ENCODE measurements at places on chromosomes 11 and 22. TPM values are rescaled to one million over a fixed set of nuclear protein-coding genes. Genes with fewer than 3 reads are reported as not detected.

The KCNK7 gene
- 3.1 TPM for total RNA-seq

The MMP8 gene
- total RNA-seq, result 120 TPM

The NXPE4 gene
- total RNA-seq, result not detected

The SCUBE1 gene
- 40.0 TPM for total RNA-seq

The RCOR2 gene
- 0.26 TPM for total RNA-seq

The APOL3 gene
- 95.1 TPM for total RNA-seq

The NCR3LG1 gene
- total RNA-seq, result 1.7 TPM

DNA sequence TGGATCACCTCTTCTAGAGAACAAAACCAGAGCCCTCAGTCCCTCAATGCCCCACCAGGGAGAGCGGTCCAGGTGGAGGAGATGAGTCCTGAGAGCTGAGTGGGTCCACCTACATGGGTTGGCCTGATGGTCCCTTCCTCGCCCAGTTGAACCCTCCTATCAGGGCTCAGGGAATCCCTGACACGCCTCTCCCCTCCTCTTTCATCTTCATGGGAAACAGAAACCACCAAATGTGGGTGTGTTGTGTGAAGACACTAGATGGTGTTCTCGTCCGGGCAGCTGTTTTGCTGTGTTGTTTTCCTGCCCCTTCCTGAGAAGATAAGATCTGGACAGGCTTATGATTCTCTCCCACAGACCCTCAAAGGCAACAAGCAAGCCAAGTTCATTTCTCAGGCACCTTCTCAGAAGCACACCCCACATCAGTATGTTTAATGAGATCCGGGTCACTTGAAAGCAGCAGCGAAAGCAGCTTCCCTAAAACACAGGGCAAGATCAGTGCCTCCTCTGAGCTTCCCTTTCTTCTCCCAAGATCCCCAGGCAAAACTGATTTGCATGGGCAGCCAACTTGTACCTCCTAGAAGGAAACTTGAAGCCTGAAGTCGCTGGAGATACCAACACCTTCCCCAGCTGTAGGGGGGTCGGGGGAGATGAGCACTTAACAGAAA is 35.3 kb upstream of the POU2AF1 start:
- H3K27ac ChIP-seq, result peak overlapping the region; percentile 86
- no peak for DNase-seq
- no peak overlapping the region for H3K4me3 ChIP-seq
- peaks cover 20% of the 10 kb centered on the region for H3K4me1 ChIP-seq
- no peaks in the 10 kb centered on the region for H3K27me3 ChIP-seq

DNA sequence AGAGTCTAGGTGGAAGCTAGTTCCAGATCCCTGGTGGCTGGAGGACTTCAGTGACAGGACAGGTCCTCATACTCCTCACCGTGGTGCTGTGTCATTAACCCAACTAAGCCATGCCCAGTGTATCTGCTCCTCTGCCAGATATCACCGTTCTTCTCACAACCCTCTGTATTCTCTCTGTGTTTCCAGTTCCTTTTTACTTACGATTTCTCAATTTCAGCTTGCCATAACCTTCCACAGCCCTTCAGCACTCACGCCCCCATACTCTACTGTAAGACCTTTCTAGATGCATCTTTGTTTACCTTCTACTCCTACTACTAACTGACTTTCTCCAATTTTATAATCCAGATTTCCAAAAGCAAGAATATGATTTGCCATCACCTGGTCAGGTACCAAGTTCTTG is 26.1 kb upstream of the RIC3 start:
- H3K4me1 ChIP-seq, result no peaks in the 10 kb centered on the region
- no peaks in the 10 kb centered on the region for H3K27me3 ChIP-seq
- DNase-seq, result no peak

DNA sequence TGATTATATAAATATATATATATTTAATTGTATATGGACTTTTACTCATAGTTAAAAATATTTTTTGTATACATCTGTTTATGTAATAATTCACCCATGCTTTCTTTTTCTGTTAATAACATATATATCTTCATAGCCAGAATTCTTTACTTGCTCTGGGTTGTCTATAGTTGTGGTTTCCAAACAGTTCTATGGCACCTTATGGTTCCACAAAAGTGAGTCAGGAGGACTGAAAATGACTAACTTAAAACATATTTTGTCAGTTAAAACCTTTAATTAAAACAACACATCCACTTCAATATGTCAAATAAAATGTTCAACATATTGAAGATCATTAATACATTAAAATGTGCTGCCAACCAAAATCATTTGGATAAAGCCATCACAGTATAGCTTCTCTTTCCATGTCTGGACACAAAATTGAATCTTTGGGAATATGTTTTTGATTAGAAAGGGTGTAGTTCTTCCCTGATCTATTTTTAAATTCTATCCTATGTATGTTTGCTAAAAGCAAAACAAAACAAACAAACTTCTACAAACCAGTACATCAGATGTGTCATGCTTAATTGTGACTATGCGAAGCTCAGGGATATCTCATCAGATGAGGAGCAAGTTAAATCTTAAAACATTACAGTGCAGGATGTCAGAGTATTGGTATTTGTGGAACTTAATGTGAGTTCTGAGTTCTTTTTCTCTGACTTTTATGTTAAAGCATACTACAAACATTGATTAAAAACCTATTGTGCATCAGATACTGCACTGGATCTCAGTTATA is 1488.4 kb upstream of the TENM4 start:
- DNase-seq, result no peak
- no peak overlapping the region for H3K4me3 ChIP-seq
- H3K36me3 ChIP-seq, result no peaks in the 10 kb centered on the region
- no peaks in the 10 kb centered on the region for H3K27me3 ChIP-seq

DNA sequence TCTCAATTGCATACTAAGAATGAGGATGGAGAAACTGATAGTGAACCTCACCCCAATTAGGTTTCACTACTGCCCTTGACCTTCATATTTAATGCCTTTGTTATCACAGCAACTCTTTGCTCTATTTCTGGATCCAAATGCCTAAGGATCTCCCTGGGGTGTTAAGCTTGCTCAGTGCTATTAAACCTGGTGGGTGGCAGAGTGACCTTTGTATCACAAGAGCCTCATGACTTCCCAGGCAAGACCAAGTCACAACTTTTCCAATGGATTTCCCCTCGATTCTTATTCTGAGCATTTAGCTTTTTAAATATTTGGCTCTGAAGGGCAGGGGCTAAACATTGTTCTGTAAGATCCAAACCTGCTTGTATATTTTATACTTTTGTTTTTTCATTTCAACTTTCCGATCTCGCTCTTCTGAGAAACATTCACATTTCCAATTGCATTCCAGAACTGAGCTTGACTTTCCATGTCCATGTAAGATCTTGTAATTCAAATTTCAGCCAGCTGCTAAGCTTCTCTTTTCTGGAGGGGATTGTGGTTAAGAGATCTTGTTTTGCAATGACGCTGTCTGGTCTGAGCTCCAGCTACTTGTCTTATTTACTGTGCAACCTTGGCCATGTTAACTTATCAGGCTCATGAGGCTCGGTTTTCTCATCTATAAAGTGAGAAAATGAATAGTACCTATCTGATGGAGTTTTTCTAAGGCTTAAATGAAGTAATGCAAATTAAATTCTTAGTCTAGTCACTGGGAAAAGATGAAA is 6.4 kb upstream of the EHF start:
- H3K4me1 ChIP-seq, result peaks cover 21% of the 10 kb centered on the region
- H3K27ac ChIP-seq, result no peak overlapping the region
- H3K36me3 ChIP-seq, result no peaks in the 10 kb centered on the region
- no peak for DNase-seq

GRCh38 chr22:23236440-23237184 is 56.3 kb downstream of the BCR start:
- H3K4me1 ChIP-seq, result peaks cover 61% of the 10 kb centered on the region
- no peaks in the 10 kb centered on the region for H3K36me3 ChIP-seq
- DNase-seq, result no peak
- no peaks in the 10 kb centered on the region for H3K27me3 ChIP-seq
- no peak overlapping the region for H3K27ac ChIP-seq
- no peak overlapping the region for H3K4me3 ChIP-seq

DNA sequence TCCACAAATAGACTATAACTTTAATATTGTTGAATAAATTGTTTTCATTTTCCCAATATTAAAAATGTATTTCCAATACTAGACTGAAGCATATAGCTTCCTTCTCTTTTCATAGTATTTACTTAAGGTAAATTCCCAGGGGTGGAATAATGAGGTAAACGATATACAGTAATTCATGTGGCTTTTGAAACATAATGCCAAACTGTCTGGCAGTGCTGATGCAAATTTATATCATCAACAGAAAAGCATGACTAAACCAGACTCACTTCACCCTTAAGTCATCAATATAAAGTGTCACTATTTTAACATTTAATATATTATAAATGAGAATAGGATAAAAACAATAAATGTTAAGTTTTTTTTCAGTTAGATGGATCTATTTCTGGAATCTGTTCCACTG is 13.6 kb downstream of the C2CD3 start:
- DNase-seq, result no peak
- no peak overlapping the region for H3K27ac ChIP-seq
- no peak overlapping the region for H3K4me3 ChIP-seq
- no peaks in the 10 kb centered on the region for H3K27me3 ChIP-seq
- H3K36me3 ChIP-seq, result peaks cover 70% of the 10 kb centered on the region
- H3K4me1 ChIP-seq, result no peaks in the 10 kb centered on the region

DNA sequence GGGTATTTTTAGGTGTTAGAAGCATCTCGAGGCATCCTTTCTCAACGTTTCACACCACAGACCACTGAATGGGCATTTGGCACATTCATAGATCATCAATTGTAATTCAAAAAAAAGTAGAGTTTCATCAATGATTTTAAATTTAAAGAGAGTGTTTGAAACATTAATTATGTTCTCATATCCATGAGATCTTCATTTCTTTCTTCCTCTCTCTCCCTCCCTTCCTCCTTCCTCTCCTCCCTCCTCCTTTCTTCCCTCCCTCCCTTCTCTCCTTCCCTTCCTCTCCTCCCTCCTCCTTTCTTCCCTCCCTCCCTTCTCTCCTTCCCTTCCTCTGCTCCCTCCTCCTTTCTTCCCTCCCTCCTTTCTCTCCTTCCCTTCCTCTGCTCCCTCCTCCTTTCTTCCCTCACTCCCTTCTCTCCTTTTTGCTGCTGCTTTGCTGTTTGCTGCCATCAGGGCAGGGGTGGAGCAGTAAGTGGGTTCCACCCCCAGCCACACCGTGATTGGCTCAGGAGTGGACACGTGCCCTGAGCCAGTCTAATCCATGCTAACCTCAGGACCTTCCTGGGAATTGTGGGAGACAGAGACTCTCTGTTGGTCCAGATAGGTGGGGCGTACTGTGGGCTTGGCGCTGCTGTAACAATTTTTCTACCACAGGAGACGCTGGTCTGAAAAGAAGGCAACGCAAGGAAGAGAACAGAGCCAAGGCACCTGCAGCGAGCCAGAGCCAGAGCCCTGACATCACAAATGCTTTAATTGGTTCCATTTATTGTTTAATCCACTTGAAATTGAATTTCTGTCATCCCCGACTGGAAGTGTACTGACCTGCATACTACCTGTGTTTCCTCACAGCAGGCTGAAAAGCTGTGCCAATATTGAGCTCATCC is 33.7 kb upstream of the APOBEC3A start:
- H3K27me3 ChIP-seq, result no peaks in the 10 kb centered on the region
- peak overlapping the region; percentile 65 for H3K27ac ChIP-seq
- no peak for DNase-seq
- H3K36me3 ChIP-seq, result no peaks in the 10 kb centered on the region
- peaks cover 24% of the 10 kb centered on the region for H3K4me1 ChIP-seq

Data from spleen (tissue), 13 donors.